ENCODE measurements at places on chromosomes 3 and 15. TPM values are rescaled to one million over a fixed set of nuclear protein-coding genes. Genes with fewer than 3 reads are reported as not detected.

PAK6 gene
- not detected for total RNA-seq

GAP43 gene
- total RNA-seq = not detected

CHCHD6 gene
- total RNA-seq = 6.8 TPM

PYGO1 gene
- 0.26 TPM for total RNA-seq

TTLL13 gene
- not detected for total RNA-seq

GOLGA8J gene
- not detected for total RNA-seq

TMEM41A gene
- 6.4 TPM for total RNA-seq

RHOV gene
- total RNA-seq = under 0.01 TPM

FEZF2 gene
- not detected for total RNA-seq

SMARCC1 gene
- total RNA-seq = 24.9 TPM

SLC28A1 gene
- total RNA-seq = not detected

CACNA1D gene
- total RNA-seq = 0.09 TPM

CHST2 gene
- total RNA-seq = 2.3 TPM

ROPN1 gene
- not detected for total RNA-seq

PRC1 gene
- 26.0 TPM for total RNA-seq

ASB14 gene
- not detected for total RNA-seq

ANKRD34C gene
- total RNA-seq = not detected

ASB7 gene
- 16.3 TPM for total RNA-seq

Data from dermis lymphatic vessel endothelial cell (primary cell).